Memory B cell (primary cell): ENCODE measurements at places on chromosomes 7 and 10.

- DNase-seq: no peak
These were observed 611.8 kb downstream of the SORCS3 start for GRCh38 chr10:105252911-105253310.

GRCh38 chr7:23531794-23532489 lies at the start of gene TRA2A:
TRA2A (minus strand) TSS chr7:23531981; CDS start chr7:23531824, 157 bp downstream.
- DNase-seq: peak; percentile 98

GRCh38 chr10:32112055-32112454 lies 55.8 kb upstream of the KIF5B start:
- no peak for DNase-seq

GRCh38 chr10:59098387-59098786 lies 78.1 kb upstream of the PHYHIPL start:
- DNase-seq: no peak

- no peak for DNase-seq
These were observed 247 bp downstream of the PARD3 start for GRCh38 chr10:34814913-34815184.

DNA sequence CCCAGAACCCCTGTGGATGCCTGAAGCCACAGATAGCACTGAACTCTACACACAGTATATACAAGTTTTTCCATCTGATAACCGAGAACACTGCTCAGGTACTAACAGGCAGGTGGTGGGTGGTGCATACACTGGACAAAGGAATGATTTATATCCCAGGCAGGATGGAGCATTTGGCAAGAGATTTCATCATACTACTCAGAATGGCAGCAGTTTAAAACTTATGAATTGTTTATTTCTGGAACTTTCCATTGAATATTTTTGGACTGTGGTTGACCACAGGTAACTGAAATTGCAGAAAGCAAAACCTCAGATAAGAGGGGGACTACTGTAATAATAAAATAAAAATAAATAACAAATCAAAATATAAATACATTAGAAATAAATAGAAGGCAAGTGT lies 10.9 kb upstream of the KCNMA1 start:
- DNase-seq: no peak

DNA sequence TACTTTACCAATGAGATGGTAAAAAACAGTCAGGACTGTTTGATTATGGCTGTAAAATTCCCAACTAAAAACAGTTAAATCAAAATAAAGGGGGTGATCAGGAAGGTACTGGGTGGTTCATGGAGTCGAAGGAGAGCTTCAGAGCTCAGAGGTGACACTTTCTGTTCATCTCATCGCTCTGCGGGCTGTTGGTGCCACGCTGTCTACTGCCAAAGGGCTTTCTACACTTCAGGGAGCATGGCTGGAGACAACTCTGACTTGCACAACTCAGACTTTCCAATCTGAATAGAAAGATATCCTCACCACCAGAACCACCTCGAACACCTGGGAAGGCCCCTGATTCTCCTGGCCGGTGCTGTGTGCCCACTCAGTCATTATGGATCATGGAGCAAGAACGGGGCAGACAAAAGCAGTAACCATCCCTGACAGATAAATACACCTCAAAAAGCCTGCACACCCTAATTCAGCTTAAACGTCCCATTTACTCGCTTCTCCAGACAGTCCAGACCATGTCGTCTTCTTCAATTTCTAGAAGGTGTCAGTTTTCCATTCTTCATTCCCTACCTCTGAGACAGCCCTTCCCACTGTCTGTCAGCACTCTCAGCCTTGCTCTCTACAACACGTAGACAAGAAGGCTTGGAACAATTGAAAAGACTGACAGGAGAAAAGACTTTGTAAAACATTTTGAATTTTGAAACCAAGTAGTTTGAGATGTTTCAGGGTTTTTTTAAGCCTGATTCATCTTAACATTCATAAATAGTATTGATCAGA lies 348.7 kb upstream of the NFE2L3 start:
- DNase-seq: no peak

GRCh38 chr7:134355927-134356326 lies 39.2 kb upstream of the SLC35B4 start:
- DNase-seq: no peak

GRCh38 chr10:100374200-100374655 lies 27.2 kb downstream of the SCD start:
- no peak for DNase-seq

DNA sequence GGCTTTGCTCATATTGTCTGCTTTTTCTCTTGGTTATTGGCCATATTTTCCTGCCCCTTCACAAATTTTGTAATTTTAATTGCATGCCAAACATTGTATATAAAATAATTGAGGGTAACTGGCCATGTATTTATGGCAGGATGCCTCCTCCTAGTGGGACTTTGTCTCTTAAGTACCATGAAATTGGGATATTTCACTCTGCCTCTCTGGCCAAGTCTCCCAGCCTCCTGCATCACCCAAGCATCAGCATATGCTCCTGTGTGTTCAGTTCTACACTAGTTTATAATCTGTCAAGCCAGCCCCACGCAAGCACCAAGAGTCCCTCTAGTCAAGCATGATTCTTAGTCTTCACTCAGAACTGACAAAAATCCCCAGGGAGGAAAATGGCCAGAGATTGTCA lies 44.2 kb upstream of the FHIP2A start:
- DNase-seq: no peak

- no peak for DNase-seq
These were observed 33.2 kb downstream of the DRGX start for GRCh38 chr10:49362596-49363260.

GRCh38 chr10:1474376-1475097 lies 262.8 kb downstream of the ADARB2 start:
- DNase-seq: no peak

GRCh38 chr10:964988-965417 lies 23.2 kb upstream of the GTPBP4 start:
- DNase-seq: no peak

- DNase-seq: peak; percentile 24
These were observed 438.1 kb upstream of the GALNT17 start for GRCh38 chr7:70693686-70694433.

DNA sequence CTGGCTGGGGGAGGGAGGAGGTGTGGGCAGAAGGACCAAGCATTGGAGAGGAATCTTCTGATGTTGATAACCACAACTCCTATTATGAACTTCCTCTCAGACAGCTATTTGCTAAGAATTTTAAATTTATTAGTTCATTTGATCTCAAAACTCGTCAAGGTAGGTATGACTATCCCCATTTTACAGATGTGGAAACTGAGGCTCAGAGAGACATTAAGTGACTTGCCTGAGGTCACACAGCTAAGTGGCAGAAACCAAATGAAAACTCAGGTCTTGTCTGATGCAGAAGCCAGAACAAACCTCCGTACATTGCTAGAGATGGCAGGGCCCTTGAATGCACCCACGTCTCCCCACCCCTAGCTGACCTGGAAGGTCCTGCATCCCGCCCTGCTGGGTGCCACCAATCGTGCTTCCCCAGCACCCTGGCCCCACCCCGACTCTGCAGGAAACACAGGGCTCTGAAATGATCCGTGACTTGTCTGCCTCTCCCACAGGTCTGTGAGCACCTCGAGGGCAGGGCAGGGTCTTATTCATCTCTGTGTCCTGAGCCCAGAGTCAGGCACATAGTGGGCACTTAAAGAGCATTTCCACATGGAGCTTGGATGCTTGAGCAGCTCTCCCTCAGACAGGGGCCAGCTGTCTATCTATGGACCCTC lies 5.6 kb upstream of the PALD1 start:
- no peak for DNase-seq

DNA sequence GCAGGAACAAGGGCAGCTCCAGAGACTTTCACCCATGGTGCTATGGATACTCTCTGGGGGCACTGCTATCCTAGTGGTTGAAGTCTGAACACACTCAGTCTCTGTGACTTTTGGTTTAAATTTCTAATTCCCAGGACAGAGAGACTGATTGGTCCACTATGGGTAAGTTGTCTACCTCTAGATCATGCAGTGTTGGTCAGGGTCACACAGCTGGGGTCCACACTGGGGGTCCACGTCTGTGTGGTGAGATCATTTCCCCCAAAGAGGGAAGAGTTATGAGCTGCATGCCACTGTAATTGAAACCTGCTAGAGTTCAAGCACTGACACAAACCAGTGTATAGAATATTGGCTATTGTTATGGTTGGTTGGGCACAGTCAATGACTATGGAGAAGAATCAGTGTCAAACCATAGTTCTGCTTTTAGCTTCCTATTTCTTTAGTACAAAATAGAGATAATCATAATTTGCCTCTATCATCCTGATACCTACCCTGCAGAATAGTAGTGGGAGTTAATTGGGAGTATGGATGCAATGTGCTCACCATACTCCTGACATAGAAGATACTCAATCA lies 101.6 kb downstream of the PRTFDC1 start:
- DNase-seq: no peak

- no peak for DNase-seq
These were observed 176.1 kb upstream of the KLF14 start for GRCh38 chr7:130909881-130910672.
